ENCODE measurements at places on chromosomes 4 and X.

- no peak for DNase-seq
Measured at GRCh38 chr4:55507612-55508011, 39.1 kb downstream of the CLOCK start.

- DNase-seq = no peak
Measured at GRCh38 chr4:114263233-114263632, 283.8 kb upstream of the ARSJ start.

- no peak for DNase-seq
Measured at GRCh38 chr4:6523251-6523650, 50.8 kb upstream of the PPP2R2C start.

DNA sequence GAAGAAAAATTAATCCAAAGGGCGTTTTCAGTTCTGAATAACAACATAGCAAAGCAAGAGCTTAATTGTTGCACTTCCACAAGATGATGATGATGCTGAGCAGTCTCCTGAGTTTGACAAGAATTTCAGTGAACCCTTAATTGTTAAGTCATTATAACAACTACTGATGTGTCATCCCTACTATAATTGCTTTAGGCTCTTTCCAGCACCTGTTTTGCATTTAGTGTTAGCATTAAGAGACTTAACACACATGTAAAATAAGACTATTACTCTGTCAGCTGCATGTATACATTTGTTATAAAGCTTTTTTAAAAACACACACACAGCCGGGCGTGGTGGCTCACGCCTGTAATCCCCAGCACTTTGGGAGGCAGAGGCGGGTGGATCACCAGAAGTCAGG, 37.9 kb upstream of the GALNT7 start:
- DNase-seq = no peak

DNA sequence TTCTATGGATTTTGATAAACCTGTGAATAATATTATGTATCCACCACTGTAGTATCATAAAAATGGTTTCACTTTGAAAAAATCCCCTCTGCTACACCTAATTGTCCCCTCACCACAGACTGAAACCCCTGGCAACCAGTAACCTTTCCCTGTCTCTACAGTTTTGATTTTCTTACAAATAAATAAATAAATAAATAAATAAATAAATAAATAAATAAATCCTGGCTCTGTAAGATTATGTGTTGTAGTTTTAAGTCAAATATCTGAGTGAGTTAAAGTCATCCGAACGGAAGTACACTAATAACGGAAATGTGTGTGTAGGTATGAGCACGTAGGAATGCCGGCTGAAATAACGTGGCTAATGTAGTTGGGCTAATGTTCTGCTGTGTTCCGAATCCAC, 641.5 kb downstream of the GABRG1 start:
- DNase-seq = no peak

DNA sequence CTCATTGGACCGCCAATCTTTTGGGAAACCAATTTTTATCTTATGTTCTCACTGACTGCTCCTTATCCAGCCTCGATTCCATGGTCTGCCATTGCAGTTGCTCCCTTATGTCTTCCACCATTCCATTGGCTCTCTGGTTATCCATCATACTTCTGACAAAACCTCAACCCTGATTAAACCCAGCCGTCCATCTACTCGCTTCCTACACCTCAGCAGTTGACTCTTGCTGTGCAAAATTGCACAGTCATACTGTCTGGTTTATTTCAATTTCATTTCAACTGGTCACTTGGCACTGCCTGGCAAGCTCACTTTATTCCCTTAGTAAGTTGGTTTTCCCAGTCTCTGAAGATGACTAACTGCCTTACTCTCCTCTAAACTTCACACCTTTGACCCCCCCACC, 26.2 kb downstream of the ARL9 start:
- DNase-seq = no peak

GRCh38 chrX:109774706-109775105, 41.6 kb upstream of the ACSL4 start:
- no peak for DNase-seq

DNA sequence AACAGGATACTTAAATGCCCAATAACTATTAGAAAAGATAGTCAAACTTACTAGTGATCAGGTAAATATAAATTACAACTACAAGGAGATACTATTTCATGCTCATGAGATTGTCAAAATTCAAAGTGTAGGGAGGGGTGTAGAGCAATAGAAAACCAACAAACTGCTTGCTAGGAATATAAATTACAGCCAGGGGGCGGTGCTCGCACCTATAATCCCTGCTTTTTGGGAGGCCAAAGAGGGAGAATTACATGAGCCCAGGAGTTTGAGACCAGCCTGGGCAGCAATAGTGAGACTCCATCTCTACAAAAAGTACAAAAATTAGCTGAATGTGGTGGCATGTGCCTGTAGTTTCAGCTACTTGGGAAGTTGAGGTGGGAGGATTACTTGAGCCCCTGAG, 556.5 kb upstream of the NR3C2 start:
- DNase-seq = no peak
